Heart left ventricle (tissue), 16 donors: ENCODE measurements at places on chromosomes 4 and X.

- DNase-seq: no peak
Measured at GRCh38 chrX:25534091-25534490, 518.3 kb upstream of the ARX start.

GRCh38 chr4:8370835-8371595 lies 69.5 kb downstream of the ACOX3 start:
- DNase-seq: peak; percentile 76

GRCh38 chr4:137644201-137644600 lies 111.9 kb upstream of the PCDH18 start:
- DNase-seq: no peak

- DNase-seq: no peak
Measured at GRCh38 chr4:159111416-159111815, 8.5 kb downstream of the RAPGEF2 start.

GRCh38 chrX:69285401-69285877 lies 120.2 kb upstream of the PJA1 start:
- no peak for DNase-seq

- peak; percentile 86 for DNase-seq
Measured at GRCh38 chrX:40172401-40173142, 74.8 kb upstream of the BCOR start.

- DNase-seq: no peak
Measured at GRCh38 chrX:119579414-119579813, 5.1 kb downstream of the UBE2A start.

DNA sequence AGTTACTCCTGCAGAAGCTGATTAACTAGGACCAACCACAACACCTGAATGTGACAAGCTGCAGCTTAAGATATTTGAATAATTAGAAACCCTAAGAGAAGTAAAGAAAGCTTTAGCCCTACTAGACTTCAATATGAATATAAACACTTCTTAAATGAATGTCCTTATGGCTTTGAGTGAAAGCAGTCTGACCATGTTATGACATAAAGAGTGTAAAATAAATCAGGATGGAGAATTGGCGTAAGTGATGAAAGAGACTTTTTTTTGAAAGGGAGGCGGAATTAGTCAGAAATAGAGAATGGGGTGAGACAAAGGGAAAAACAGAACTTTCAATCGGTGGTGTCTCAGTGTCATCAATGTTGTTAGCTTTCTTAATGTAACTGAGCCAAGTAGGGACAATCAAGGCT lies 117.2 kb upstream of the MAGEB16 start:
- no peak for DNase-seq

GRCh38 chrX:122363112-122363795 lies 820.8 kb upstream of the GRIA3 start:
- DNase-seq: no peak

- DNase-seq: no peak
Measured at GRCh38 chr4:138728566-138728965, 287.0 kb upstream of the NOCT start.

DNA sequence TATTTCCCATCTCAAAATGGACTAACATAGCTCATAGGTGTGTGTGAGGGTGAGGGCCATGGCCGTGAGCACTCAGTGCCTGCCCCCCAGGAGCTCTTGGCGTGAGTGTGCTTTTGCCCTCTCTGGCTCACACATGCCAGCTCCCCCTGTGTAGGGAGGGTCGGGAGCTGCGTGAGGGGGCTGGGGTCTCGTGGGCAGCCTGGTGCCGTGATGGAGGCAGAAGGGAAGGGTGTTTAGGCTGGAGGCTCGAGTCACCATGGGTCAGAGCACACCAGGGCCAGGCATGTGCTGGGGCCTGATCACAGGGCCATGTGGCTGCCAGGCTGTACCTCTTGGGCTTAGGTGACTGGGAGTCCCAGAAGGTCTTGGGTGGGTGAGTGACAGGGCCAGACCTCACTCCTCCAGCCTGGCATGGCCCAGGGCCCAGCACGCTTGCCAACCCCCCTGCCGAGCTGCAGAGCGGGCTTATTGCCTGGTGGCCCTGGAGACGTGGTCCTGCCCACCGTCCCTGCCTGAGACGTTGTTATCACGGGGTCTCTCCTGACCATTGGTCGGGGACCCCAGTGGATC lies 44.0 kb downstream of the ADRA2C start:
- DNase-seq: no peak

GRCh38 chr4:44447563-44448504 lies 775 bp downstream of the KCTD8 start:
- DNase-seq: peak; percentile 67

GRCh38 chr4:100557306-100557705 lies 39.5 kb upstream of the EMCN start:
- DNase-seq: no peak

DNA sequence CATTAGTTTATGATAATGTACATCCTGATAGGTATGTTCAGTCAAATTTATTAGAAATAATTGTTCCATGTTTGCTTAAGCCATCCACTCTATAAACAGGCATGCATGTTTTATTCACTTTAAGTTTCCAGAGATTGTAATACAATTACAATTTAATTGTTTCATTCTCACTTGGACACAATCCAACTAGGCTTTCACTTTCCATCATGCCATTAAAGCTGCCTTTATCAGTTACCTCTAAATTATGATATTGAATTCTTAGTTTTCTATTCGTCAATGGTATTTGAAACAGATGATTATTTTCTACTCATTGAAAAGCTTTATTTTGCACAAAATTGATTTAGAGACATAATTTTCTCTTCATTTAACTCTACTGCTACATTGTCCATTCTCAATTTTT lies 1196.3 kb downstream of the RAPGEF2 start:
- DNase-seq: no peak

DNA sequence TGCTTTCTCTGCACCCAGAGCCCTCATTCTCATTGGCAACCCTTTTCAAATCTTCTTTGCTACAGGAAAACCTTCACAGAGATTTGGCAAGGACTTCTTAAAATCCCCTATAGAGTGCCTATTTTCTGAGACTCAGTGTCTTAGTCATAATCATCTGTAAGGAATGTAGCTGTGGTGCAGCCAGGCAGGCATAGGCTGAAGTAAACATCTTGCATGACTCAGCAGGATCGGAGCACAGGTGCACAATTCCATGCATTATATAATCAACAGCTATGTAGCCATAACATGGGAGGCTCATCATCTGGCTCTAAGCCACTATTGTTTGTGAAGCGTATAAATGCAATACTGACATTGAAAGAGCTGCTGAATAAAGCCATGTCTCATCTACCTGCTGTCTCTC lies 368.8 kb downstream of the MAGEE1 start:
- DNase-seq: no peak

DNA sequence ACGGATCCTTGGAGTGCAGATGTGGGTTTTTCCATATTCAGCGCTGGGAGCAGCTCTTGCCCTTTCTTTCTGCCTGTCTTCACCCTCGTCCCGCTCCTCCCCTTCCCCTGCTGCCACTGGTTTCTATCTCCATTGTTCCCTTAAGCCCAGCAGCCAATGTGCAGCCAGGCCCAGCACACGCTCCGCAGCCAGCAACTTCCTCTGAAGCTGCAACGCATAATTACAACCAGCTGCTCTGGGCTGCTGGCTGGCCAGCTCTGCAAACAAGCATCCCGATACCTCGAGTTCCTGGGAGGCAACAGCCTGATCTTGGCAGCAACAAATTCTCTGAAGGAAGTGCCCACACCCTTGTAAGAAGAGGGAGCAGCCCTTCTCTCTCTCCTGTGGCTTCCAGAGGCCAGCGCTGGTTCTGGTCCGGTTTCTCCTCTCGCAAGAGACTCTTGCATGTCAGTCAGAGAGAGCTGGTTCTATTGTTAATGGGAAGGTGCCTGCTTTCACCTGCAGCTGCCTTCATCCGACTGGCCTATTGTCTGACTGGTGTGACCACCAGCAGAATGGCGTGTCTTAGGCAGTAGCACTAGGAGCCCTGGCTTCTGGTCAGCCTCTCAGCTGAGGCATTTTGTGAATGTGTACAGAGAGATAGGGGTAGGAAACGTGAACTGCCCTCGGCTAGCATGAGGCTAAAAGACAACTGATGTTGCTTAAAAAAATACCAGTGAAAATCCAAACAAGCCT lies 83.8 kb upstream of the MAML3 start:
- peak; percentile 66 for DNase-seq

DNA sequence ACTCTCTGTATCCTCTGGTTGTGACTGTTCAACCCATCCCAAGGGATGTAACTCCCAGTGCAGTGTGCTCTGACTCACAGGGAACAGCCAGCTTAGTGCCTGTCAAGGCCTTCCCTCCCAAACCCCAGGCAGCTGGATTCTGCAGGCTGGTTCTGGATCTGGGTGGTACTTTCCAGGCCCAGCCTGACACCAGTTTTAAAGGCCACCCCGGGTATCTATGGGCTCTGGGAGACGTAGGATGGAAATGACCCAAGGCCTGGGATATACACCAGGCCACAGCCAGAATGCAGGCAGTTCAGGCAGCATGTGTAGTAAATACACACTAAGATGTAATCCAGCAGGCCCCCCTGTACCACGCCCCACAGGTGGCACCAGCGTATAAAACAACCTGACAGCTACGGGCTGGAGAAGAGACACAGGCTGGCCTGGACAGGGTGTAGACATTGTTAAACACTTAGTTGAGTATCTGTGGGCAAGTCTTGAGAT lies 64.2 kb downstream of the SPINK2 start:
- no peak for DNase-seq

GRCh38 chr4:36187723-36188333 lies 56.5 kb downstream of the ARAP2 start:
- DNase-seq: no peak

DNA sequence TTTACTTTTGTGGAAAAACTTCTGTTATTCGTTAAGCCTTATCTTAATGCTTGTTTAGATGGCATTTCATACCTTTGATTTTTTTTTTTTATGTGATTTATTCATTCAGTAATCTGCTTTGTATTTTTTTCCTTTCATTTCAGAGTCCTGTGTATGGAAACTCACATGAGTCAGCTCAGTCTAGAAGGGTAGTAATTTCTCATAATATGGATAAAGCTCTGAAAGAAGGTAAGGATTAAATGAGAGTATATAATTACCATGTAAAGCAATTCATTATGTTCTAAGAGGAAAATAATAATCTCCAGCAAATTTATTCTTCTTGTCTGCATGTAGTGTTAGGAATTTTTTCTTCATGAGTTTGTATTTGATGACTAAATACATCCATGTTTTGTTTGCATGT lies 37.8 kb downstream of the SNX25 start:
- no peak for DNase-seq

DNA sequence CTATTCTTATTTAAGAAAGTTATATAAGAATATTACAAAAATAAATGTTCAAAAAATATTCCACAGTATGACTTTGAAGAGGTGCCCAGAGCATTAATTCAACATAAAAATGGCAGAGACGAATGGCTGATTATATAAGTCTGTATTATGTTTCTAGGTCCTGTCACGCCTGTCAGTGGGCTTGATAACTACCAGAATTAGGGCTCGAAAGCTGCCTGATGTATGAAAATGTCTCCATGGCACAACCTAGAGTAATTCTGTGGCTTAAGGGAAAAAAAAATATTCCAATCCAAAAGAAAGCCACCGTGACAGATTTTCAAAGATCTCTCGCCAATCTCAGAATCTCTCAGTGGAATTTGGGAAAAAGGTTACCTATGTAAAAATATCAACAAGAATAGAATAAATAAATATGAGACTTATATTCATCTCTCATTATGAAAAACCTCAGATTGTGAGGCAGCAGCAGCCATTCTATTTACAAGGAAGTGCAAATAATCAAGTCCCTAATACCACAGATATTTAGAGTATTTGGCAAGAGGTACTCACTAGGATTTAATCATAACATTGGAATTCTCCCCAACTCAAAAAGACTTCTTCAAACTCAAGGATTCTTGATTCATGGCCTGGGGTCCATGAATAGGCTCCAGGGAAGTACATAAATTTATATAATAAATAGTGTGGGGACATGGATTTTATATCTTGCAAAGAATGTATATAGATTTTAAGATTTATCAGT lies 489.1 kb upstream of the INTU start:
- DNase-seq: no peak

DNA sequence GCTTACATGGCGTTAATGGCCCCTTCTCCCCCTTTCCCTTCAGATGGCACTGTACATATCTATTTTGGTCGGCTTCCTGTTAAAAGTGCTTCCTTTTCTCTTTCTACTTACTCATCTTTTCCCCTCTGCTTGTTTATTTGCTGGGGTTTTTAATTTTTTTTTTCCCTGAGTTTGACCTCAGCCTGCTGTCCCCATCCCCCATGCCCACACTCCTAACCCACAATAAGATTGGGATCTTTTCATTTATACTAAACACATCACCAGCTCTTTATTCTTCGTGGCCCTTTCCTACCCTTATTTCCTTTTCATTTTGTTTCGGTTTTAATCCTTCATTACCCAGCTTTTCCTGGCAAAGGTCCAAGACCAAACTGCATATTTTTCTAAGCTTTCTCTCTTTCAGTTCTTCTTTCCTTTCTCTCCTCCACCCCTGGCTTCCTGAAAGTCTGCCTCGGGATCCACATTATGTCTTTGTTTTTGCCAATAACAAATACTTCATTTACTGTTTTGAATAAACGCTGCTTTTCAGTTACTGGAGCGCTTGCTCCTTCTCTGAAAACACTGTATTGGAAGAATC lies 152.0 kb upstream of the USP9X start:
- no peak for DNase-seq

DNA sequence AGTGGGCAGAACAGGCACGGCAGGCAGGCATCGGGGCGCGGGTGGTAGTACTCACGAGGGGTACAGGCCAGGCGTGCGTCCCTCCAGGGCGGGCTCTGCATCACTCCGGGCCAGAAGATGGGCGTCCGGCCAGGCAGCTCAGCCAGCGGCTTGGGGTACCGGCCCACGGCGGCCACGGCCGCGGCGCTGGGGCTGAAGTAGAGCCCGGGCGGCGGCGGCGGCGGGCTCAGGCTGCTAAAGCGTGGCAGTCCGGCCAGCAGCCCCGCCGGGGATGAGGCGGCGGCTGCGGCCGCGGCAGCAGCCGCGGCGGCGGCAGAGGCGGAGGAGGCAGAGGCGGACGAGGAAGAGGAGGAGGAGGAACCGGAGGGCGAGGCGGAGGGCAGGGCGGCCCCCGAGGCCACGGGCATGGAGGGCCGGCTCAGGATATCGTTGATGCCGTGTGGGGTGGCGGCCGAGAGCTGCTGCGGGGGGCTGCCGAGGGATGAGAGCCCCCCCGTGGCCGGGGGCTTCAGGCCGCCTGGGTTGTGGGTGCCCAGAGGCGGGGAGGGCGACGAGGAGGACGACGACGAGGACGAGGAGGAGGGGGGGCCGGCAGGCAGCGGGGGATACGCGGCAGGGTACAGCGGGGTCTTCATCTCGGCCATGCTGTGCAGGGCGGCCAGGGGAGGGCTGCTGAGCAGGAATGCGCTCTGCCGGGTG lies 1.4 kb downstream of the NKX6-1 start:
- DNase-seq: no peak

GRCh38 chrX:11533199-11533651 lies 132.5 kb downstream of the ARHGAP6 start:
- DNase-seq: no peak

GRCh38 chr4:150855981-150856510 lies 159.0 kb downstream of the LRBA start:
- no peak for DNase-seq

- DNase-seq: peak; percentile 8
Measured at GRCh38 chr4:40264995-40265909, 68.4 kb downstream of the RHOH start.

- DNase-seq: no peak
Measured at GRCh38 chr4:155762334-155762733, 3.5 kb downstream of the GUCY1B1 start.

- DNase-seq: no peak
Measured at GRCh38 chr4:38136604-38137003, 176.4 kb downstream of the PTTG2 start.

- DNase-seq: peak; percentile 43
Measured at GRCh38 chrX:10173331-10173900, 16.6 kb downstream of the CLCN4 start.

- DNase-seq: no peak
Measured at GRCh38 chr4:7585768-7586167, 151.0 kb upstream of the PSAPL1 start.
